ENCODE measurements at places on chromosomes 3 and 15.

GRCh38 chr3:15905041-15905440 lies 107.3 kb upstream of the ANKRD28 start:
- no peak for DNase-seq

DNA sequence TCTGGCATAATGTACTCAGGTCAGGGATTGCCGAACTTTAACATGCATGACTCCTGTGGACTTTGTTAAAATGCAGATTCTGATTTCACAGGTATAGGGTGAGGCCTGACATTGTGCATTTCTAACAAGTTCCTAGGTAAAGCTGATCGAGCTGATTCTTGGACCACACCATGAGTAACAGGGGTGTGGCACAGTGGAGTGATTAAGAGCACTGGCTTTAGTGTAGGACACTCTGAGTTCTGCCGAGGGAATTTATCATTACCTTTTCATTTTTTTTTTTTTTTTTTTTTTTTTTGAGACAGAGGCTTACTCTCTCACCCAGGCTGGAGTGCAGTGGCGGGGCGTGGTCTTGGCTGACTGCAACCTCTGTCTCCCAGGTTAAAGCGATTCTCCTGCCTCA lies 169.3 kb downstream of the ADAMTS9 start:
- no peak for DNase-seq

DNA sequence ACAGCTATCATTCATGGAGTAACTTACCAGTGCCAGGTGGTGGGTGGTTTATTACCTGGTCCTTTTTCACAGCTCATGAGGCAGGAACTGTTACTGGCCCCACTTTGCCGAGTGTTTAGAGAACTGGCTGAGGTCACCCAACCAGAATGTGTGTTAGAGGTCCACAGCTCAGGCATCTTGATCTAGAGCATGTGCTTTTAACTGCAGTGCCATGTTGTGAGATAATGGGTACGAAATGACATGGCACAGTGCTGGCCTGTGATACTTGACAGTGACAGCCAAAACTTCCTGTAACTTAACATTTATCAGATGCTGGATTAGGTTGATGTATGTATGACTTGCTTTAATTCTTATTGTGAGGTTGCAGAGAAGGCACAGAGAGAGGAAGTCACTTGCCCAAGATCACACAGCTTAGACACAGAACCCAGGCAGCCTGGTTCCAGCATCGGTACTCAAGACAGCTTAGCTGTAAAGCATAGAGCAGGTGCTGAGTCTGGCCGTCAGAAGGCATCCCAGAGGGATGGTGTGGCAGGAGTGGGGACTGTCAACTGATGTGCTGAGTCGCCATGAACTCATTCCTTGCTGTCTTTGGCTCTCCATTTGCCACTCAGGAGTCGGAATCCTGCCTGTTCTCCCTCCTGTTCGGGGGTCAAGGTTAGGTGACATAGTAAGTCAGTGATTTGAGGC lies 9.6 kb downstream of the MCM2 start:
- no peak for DNase-seq

GRCh38 chr15:25439369-25439836 lies 579 bp upstream of the UBE3A start:
- DNase-seq: no peak

DNA sequence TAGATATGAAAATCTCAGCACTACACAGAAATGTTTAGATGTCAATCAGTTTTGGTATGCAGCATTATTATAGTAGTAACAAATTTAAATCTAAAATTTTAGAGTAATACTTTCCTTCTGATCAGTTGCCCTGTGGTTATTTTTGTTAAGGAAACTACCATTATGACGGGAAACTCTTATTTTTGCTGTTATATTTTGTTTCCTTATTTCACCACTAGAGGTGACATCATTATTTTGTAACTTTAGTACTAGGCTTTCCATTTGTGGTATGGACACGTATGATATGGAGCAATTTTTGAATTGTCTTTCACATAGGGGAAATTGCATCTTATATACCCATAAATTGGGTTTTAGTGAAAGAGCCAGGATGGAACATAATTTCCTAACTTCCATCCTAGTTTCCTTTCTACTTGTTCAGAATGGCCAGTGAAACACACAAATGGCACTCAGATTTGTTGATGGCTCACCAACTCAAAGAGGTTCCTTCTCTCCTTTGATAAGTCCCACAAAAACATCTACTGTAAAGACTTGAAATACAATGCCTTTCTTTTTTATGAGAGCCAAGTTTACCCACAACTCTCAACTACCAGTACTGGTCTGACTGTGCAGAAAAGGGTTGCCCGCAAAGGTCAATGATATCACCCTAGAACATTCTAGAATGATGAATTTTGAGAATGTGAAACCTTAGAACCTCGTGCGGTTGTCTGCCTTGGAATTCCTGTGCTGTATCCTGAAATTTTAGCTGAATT lies 19.4 kb upstream of the PPP4R2 start:
- no peak for DNase-seq

DNA sequence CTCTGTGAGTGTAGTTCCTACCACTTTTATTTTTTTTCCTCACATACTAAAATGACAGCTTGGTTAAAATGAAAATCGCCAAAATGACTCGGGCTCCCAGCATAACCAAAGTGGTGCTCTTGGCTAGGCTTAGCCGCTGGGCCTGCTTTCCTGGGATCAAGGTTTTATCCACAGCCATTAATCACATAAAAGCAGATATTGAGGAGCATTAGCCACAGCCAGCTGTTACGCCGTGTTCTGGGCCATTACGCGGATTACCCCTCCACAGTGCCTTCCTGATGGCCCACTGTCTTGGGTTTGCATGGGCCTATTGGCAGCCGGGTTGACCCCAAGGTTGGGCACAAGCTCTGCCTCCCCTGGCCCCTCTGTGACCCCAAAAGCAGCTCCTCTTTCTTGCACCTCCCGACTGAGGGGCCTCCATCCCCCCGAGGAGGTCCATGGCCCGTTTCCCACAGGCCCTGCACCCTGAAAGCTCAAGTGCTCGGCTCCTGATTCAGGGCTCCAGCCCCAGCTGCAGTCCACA lies 30.4 kb upstream of the TRPM1 start:
- DNase-seq: no peak

GRCh38 chr15:94041746-94042145 lies 189.6 kb upstream of the MCTP2 start:
- no peak for DNase-seq

DNA sequence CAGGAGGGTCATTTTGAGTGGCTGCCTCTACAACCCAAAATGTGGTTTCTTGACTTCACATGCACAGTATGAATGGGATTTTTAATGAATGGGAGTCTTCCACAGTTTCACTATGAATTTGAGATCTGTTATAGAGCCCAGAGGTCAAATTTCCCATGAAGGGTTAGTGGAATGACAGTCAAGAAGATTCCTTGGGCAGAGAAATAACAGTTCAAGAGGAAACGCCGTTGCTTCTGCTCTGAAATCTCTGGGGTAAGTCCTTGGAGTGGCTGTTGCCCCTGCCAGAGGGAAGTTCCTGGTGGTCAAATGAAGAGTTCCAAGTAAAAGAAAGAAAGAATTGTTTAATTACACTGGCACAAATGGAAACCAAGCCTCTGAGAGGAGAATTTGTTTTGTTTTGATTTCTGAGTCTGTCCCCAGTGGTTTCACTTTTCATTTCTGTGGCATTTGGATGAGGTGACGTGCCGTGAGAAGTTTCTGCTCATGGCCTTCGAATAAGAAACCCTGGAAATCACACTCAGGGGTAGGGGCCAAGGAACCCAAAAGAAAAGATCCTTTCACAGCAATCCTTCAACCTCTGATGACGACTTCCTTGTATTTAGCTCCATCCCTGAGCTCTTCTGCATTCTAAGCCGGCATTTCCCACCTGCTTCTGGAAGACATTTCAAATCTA lies 77.5 kb upstream of the IL12A start:
- DNase-seq: no peak

GRCh38 chr15:40226736-40227135 lies 12.1 kb upstream of the PAK6 start:
- no peak for DNase-seq

GRCh38 chr3:159751146-159751545 lies 237.5 kb upstream of the IL12A start:
- DNase-seq: no peak

- no peak for DNase-seq
These were observed 39.0 kb downstream of the IFT57 start for GRCh38 chr3:108183181-108183580.

GRCh38 chr3:131995891-131996290 lies 38.9 kb downstream of the CPNE4 start:
- no peak for DNase-seq

DNA sequence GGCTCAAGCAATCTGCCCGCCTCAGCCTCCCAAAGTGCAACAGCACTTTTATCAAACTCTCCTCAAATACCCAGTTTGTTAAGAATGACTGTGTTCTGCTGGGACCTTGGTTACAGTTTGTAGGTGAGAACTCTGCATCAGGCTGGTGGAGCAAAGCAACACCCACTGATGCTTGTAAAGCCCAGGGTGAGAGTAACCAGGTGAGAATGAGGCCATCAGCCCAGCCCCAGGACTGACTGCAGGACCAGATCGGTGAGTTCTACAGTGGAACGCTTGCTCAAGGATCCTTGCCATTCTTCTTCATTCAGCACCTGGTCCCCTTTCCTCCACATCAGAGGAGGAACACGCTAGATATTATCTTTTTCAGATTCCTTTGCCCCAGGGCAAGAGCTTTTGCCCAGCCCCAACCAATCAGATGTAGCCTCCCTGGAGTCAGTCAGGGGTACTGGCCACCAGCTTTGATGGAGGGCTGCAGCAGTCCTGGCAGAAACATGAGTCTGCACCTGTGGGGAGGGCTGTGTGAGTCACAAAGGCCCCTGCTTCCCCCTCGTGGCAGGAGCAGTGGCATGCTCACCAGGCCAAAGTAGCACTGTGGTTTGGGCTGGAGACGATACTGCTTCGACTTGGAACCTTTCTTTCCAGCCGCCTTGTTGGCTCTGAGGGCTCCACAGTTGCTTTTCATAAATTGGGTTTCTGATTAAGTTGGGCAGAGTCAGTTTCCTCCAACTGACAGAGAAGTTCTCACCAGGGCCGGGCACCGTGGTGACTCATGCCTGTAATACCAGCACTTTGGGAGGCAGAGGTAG lies 3.5 kb upstream of the SHISA5 start:
- peak; percentile 26 for DNase-seq

- DNase-seq: no peak
These were observed 30.5 kb downstream of the RSRC1 start for GRCh38 chr3:158140396-158140795.

- no peak for DNase-seq
These were observed 2.9 kb downstream of the CCNL1 start for GRCh38 chr3:157156837-157157635.

GRCh38 chr3:112579697-112580096 lies 17.9 kb downstream of the SLC35A5 start:
- DNase-seq: no peak

DNA sequence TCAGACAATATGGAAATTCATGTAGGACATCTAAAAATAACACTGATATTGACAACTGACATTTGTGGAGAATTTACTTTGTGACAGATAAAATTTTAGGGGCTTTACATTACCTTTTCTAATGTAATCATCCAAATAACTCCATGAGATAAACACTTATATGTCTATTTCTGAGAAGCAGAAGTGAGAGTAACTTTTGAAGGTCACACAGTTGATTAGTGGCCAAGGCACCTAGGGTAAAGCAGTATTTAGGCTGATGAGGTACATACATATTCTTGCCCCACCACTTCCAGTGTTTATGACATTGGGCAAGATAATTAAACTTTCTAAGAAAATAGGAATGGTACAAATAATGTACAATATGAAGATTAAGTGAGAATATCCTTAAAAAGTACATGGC lies 248.4 kb downstream of the CPNE4 start:
- DNase-seq: no peak

- DNase-seq: no peak
These were observed 34.4 kb upstream of the SLC6A1 start for GRCh38 chr3:10957976-10958749.

DNA sequence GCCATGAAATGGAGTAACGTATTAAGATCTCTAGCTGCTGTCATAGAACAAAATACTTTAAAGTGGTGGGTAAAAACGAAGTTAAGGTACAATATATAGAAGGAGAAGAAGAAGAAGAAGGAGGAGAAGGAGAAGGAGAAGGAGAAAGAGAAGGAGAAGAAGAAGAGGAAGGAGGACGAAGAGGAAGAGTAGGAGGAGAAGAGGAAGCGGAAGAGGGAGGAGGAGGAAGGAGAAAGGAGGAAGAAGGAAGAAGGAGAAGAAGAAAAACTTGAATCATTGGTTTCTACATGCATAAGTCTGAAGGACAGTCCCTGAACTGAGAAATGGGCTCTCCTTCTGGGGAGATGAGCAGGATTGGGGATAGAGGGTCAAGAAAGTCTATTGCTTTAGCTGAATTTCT lies 22.4 kb downstream of the WWTR1 start:
- no peak for DNase-seq

DNA sequence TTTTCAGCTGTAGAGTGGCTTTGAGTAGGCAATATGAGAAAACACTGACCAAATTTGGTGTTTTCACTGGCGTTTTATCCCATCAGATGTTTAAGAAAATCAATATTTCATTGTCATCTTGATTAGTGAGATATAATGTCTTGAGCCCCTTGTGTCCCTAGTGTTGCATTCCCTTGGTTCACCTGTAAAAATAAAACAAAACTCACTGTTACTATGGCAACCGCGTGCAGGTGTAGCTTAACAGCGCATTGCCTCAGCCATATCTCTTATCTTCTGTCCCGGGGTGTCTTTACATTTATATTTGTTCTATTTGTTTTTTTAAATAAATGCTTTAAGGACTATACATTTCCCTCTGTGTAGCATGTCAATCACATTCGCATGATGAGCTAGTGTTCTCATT lies 551.6 kb downstream of the ZIC1 start:
- DNase-seq: no peak

DNA sequence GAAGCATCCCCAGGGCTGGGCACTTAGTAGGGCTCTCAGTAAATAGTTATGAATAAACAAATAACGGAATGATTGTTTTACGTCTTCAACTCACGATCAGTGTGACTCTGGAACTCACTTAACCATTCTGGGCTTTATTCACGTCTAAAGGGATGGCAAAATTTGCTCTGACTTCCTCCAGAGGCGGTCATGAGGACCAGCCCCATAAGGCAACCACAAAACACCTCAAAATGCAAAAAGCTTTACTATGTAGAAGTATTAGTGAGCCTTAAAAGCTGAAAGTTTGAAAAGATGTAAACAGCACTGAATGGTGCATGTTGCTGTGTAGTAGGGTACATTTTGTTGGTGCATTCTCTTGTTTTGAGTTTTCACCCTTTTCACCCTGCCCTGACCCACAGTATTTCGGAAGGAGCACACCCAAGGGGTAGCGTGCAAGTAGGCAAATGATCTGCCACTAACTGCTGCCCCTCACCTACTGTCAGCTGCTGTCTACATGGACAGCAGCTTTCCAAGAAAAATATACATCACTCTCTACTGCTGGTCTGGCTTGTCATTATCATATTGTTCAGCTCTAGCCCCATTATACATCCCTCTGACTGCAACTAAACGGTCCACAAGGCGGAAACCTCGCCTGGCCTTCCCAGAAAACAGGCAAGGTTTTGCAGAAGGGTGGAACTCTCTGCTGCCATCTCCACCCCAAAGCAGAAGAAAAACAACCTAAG lies 308.5 kb upstream of the PROK2 start:
- DNase-seq: no peak

DNA sequence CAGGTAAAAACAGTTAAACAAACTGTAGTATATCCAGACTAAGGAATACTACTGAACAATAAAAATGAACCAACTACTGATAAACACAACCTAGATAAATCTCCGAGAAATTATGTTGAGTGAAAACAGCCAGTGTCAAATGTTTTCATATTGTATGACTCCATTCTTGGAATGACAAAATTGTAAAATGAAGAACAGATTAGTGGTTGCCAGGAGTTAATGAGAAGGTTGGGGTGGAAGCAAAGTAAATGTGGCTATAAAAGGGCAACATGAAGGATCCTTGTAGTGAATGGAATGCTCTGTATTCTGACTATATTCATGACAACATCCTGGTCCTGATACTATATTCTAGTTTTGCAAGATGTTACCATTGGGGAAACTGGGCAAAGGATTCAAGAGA lies 27.5 kb upstream of the ACKR4 start:
- no peak for DNase-seq

Data from activated CD4-positive, CD25-positive, alpha-beta regulatory T cell (primary cell).